ENCODE measurements at places on chromosomes 3 and 15.

DNA sequence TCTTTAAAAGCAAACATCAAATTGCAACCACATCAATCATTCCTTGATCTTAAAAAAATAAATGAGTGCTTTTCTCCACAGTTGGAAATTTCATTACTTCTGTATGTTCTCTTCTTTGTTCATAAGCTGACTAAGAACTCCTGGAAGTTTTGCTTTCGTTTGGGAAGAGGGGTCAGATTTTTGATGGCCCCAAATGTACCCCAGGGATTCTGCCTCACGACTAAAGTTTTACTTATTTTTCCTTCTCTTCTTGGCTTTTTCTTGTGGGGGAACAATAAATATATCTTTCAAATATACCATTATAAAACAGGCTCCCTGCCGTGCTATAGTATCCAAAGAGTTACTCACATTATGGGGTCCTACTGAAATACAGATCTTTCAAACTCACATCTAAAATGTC lies 215.0 kb upstream of the CDIN1 start:
- no peak for DNase-seq

DNA sequence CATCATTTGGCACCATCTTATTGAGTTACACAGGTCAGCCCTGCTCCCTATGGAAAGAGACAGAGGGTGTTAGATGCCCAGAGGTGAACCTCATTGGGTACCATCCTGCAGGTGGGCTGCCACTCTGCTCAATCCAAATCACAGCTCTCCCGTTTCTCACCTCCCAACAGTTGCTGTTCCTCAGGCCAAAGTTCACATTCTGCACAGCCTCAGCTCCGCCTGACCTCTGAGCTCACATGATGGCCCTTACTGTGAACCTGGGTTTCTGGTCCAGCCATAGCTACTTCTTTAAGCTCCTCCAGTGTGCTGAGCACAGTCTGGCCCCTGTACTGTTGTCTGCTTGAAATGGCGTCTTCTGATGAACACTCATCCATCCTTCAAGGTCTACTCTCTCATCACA lies 47.8 kb downstream of the BTD start:
- no peak for DNase-seq

DNA sequence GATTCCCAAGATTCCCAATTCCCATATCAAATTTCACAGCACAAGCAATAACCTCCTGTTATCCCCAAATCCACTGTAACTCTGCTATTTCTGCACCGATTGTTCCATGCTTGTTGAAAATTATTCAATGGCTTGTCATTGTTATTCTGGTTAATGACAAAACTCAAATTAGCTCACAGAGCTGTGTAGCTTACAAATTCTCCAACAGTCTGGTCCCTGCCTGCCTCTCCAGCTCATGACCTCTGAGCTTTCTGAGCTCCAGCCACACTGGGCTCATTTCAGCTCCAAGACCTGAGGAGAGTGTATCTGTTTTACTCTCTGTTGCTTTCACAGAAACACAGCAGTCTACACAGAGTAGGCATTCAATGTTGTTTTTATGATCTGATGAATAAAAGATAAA lies 3.3 kb downstream of the DPPA2 start:
- no peak for DNase-seq

- DNase-seq = no peak
These were observed 11.2 kb upstream of the SEMA4B start for GRCh38 chr15:90189781-90190467.

- DNase-seq = no peak
These were observed 3.5 kb downstream of the LPP start for GRCh38 chr3:188157407-188157806.

DNA sequence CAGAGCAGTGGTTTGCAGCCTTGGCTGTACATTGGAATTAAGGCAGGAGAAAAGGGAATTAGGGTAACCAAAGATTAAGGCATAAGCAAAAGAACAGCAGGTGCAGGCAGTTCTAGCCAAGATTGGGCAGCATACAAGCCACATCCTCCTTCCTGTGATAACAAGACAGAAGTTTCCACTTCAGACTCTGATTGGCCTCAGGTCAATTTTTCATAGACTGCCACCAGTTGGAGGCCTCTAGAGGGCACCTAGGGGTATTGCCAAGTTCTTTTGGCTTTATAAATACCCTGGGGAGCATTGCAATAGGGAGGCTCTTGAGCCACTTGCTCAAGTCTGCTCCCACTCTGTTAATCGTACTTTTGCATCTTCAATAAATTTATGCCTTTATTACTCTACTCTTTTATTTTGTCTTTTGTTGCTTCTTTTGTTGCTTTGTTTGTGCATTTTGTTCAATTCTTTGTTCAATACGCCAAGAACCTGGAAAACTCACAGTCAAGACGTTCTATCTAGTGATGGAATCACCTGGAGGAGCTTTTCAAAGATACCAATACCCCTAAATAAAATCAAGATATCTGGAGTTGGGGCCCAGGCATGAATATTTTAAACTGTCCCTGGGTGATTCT lies 32.2 kb upstream of the FMN1 start:
- no peak for DNase-seq

GRCh38 chr3:13415997-13416793 lies 3.9 kb downstream of the NUP210 start:
- DNase-seq = no peak

DNA sequence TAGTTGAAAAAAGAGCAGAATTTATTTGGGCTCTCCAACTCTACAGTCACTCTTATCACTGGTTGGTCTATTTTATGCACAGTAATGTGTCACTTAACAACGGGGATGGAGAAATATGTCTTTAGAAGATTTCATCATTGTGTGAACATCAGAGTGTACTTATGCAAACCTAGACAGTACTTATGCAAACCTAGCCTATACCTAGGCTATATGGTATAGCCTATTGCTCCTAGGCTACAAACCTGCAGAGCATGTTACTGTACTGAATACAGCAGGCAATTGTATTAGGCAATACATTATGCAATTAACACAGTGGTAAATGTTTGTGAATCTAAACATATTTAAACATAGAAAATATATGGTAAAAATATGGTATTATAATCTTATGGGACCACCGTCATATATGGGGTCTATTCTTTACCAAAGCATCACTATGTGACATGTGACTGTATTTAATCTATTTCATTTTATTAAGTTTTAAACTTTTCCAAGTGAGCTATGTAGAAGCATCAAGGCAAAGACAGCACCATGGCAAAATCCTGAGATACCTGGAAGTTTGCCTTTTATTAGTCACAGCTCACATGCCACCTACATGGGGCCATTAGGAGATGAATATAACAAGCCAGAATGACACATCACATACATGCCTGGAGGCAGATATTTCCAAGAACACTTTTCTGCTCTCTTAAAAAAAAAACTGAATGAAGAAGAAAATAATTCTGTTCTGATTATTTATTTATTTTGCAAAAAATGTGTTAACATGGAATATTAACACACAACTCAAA lies 537.4 kb downstream of the TUSC7 start:
- DNase-seq = no peak

DNA sequence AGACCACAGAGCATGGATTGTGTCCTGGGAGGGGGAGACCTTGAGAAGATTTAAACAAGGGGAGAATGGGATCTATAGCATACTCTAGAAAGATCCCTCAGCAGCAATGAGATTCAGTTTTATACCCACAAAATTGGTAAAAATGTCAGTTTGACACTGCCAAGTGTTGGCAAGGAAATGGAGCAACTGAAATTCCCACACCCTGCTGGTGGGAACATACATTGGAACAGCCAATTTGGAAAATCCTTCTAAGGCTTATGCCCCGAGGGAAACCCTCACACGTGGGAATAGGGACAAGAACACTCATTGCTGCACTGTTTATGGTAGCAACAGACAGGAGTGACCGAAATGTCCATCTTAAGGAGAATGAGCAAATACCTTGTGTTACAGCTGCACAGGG lies 5.0 kb upstream of the DNAJB8 start:
- DNase-seq = no peak

- DNase-seq = no peak
These were observed 45.4 kb downstream of the COMMD2 start for GRCh38 chr3:149706905-149707304.

GRCh38 chr15:68488290-68488689 lies 56.3 kb upstream of the ITGA11 start:
- DNase-seq = no peak

DNA sequence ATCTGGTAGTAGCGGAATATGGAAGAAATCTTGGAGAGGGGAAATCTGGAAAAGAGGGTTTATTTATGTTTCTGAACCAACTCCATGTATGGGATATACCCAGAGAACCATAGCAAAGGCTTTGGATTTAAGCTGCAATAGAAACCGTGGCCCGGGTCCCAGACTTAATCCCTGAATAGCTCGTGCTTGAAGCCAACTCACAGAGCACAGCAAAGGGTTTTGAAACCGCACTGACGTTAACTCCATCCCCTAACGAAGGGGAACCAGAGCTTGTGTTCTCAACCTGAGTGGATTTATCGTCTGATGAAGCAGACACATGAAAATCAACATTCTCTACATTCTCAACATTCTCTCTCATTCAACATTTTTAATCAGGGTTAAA lies 154.6 kb downstream of the APBA2 start:
- peak; percentile 83 for DNase-seq

DNA sequence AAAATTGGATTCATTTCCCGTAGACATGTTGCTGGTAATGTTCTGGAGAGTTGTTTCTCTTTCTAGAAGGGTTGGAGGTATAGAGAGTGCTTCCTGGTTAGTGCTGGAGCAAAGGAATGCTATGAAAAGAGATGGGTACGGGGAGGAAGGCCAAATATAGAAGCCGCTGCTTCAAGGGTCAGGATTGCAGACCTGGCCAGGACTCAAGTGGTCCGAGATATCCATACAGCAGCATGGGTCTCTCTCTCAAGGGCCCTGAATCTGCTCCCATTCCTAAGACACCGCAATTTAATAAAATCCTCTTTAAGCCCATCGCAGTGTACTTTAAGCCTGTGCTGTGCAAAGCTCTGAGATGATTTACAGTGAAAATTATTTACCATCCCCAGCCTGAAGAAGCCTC lies 287.0 kb downstream of the FAM43A start:
- no peak for DNase-seq

DNA sequence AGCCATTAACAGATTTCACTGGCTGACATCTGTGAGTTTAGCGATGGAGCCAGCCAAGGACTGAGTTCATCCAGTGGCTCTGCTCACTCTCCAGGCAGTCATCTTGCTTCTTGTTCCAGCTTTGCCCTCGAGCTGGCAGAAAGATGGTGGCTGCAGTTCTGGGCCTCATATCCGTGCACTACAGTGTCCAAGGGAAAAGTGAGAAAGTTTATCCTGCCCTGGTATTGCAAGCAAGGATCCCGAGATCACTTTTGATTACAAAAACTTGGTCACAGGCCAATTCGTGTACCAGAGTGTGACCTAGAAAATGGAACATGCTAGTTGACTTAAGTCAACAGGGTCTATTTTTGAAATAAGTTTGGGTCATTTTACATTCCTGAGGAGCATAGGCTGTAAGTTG lies 288.0 kb upstream of the CHRM5 start:
- DNase-seq = no peak

- DNase-seq = no peak
These were observed 119.7 kb downstream of the WNT5A start for GRCh38 chr3:55367384-55367783.

GRCh38 chr3:175179055-175179454 lies 319.9 kb downstream of the NAALADL2 start:
- DNase-seq = no peak

- no peak for DNase-seq
These were observed 24.1 kb upstream of the MITF start for GRCh38 chr3:69715204-69715603.

- no peak for DNase-seq
These were observed 25.9 kb downstream of the ZIC4 start for GRCh38 chr3:147380387-147380951.

GRCh38 chr3:106117490-106117858 lies 248.7 kb upstream of the CBLB start:
- DNase-seq = no peak

DNA sequence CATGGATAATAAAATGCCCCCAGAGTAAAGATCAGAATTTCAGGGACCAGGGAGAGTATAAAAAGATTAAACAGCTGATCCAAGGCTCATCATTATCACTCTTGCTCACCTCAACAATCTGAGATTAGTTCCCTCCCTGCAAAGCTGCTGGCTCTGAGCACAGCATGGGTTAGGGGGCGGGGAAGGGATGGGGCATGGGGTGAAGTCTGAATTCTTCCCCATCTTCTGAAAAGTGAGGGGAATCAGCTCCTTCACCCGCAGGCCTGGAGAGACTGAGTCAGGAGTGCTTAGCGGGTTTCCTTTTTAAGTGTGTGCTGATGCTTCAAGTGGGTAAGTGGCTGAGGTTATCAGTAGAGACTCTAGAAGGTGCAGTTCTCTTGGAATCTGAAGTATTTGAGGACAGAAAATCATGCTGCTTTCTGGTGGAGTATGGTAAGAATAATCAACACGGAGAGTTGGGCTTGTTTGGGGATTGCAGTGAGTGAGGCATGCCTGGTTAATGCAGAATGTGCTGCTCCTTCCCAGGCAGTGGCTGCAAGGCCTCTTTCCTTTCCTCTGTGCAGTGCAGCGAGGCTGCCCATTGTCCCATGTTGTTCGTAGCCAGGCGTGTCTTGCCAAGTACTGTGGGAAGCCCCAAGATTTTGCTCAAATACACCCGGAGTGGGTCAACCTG lies 59.2 kb upstream of the TRAK1 start:
- DNase-seq = peak; percentile 59

DNA sequence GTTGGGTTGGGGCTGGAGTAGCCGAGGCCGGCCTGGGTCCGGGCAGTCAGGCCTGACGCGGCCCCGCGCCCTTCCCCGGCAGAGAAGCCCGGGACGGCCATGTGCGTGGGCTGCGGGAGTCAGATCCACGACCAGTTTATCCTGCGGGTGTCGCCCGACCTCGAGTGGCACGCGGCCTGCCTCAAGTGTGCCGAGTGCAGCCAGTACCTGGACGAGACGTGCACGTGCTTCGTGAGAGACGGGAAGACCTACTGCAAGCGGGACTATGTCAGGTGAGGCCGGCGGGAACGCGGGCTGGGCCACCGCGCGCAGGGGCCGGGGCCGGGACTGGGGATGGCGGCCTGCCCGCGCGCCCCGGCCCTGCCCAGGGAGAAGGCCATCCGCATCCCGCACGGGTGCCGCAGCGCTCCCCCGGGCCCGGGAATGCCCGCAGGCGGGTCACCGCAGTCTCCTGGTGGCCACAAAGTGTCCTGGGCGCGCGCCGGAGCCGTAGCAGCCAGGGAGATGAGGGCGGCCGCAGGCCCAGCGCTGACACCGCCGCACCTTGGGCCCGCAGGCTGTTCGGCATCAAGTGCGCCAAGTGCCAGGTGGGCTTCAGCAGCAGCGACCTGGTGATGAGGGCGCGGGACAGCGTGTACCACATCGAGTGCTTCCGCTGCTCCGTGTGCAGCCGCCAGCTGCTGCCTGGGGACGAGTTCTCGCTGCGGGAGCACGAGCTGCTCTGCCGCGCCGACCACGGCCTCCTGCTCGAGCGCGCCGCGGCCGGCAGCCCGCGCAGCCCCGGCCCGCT lies 1.3 kb downstream of the ISL2 start:
- no peak for DNase-seq

GRCh38 chr15:47955021-47955420 lies 165.8 kb upstream of the SLC24A5 start:
- no peak for DNase-seq

DNA sequence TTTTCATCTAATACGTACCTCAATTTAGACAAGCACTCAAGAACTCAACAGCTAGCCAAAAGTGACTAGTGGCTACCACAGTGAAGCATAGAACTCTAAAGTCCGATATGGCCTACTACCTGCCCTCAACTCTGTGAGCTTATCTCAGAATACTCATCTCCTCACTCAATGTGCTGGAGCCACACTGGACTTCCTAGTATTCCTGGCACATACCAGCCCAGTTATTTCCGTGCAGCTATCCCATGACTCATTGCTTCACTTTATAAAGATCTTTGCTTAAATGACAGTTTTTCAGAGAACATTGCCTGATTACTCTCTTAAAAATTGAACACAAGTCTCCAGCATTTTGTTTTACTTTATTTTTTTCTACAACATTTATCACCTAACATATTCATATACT lies 524.7 kb downstream of the PYDC2 start:
- no peak for DNase-seq

All from non-pigmented ciliary epithelial cell (primary cell).